ENCODE measurements at places on chromosomes 2 and 18.

DNA sequence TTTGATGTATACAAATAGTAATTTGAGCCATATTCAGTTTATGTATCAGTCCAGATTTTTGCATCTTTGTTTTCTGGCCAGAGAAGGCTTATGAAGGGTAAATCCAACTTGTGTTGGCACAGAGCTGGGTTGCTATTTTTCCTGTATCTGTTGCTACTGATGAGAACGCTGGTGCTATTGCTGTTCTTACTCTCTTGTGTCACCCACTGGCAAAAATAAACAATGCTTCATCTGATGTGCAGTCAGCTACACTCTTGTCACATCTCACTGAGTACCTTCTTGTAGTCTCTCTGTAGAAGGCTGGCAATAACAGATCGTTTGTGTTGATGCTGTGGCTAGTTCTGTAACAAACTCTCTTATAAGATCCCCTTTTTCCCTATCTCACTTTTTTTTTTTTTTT is 323.4 kb downstream of the CDH19 start:
- no peak for DNase-seq

GRCh38 chr2:64939332-64939917 is 49.8 kb upstream of the SLC1A4 start:
- DNase-seq: no peak

DNA sequence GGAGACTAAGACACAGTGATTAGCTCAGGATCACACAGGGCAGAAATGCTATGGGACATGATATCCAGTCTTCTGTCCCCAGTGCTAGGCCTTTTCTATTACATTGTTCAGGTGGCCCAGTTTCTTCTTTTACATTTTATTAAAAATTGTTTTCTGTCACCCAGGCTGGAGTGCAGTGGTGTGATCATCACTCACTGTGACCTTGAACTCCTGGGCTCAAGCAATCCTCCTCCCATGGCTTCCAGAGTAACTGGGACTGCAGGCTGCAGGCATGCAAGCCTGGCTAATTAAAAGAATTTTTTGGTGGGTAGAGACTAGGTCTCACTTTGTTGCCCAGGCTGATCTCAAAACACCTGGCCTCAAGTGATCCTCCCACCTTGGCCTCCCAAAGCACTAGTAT is 15.4 kb downstream of the PDK1 start:
- DNase-seq: no peak

DNA sequence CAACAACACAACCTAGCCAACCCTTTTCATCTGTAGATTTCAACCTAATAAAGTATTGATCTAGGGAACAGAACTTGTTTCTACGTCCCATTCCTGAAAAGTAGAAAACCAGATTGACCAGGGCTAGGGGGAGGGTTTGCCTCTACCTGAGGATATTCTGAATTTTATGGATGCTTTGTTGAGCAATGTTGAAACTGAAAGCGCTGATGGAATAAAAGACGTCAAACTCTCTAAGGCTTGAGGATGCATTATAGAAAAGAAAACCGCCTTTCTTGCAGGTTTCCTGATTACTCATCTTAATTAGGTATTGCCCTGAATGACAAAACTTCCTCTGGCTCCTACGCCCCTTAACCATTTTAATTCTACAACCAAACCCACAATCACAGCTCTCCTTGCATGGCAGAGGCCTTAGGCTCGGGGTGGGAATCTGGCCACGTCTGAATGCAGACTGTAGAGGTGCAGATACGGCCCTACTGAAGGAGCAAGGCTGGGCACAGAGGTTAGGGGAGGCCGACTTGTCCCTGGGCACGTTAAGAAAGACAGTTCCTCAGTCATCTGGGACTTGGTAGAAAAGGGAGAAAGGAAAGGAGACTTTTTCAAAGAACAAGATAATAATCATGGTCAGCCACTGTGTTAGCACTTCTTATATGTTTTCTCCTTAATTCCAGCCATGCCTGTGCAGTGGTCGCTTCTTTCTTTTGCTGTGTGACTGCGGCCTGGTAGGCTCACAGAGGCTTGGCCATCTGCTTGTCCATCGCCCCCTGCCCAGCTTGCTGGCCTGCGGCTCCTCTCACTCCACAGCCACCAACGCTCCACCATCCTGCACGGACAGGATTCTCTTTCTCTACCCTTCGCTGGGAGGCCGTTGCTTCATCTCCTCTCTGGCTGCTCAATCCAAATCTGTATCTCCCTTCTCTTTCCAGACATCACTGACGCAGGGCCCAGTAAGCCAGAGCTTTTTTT is 209.5 kb downstream of the VAPA start:
- no peak for DNase-seq

DNA sequence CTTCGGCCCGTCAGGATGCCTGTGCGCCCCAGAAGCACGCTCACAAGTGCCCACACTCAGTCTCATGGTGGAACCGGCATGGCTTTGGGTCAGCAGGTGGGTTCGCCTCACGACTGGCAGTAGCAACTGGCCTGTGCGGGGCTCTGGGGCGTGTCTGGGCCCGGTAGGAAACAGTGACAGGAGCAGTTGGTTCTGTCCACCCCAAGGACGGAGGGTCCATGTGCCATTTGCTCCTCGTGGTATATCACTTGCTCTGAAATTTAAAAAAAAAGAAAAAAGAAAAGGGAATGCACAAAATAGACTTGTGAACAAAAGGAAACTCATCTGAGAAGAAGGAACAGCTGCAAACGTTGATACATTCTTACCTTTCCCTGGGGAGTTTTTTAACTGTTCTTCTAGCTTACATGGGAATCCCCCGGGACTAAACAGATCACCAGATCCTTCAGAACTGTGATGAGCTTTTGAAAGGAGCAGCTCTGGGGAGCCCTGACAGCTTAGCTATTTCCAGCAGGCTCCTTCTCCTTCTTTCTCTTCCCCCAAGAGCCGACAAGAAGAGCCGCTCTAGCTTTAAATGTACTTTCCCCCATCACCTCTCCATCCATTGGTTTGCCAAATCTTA is 42.8 kb downstream of the TRAPPC12 start:
- no peak for DNase-seq

GRCh38 chr18:52288403-52289004 is 51.5 kb upstream of the DCC start:
- no peak for DNase-seq

GRCh38 chr2:223451-223850 is 40.4 kb downstream of the SH3YL1 start:
- DNase-seq: no peak

DNA sequence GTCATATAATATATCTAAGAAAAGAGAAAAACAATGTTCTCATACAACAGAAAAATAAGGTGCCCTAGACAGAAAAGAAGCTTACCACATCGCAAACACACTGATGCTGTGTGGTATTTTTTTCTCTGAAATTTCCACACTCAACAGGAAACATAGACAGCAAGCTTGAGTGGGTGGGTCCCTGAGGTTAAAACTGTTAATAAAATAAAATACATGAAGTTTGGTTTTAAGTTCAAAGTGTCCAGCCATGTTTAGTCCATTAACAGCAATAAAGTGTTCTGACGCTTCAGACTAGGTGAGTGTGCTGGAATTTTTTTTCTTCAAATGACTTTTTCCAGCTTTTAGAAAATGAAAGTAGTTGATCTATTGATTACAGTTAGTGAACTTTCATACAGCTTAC is 83.3 kb upstream of the EPB41L5 start:
- DNase-seq: no peak

DNA sequence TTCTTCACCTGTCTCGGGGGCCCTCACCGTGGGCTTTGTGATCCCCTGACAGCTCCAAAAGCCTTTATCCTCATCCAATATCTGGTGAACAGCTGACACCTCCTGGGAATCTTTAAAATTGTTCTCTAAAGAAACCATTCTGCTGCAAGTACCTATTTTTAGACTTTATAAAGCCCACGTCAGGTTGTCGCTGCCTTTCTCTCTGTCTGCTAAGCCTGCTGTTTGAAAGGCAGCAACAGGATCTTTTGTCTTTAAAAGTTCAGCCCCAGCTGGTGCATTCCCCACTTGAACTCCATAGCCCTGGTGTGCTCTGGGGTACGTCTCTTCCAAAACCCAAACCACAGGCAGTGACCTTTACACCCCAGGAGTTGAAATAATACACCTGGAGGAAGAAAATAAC is 145.0 kb downstream of the NEDD4L start:
- no peak for DNase-seq

DNA sequence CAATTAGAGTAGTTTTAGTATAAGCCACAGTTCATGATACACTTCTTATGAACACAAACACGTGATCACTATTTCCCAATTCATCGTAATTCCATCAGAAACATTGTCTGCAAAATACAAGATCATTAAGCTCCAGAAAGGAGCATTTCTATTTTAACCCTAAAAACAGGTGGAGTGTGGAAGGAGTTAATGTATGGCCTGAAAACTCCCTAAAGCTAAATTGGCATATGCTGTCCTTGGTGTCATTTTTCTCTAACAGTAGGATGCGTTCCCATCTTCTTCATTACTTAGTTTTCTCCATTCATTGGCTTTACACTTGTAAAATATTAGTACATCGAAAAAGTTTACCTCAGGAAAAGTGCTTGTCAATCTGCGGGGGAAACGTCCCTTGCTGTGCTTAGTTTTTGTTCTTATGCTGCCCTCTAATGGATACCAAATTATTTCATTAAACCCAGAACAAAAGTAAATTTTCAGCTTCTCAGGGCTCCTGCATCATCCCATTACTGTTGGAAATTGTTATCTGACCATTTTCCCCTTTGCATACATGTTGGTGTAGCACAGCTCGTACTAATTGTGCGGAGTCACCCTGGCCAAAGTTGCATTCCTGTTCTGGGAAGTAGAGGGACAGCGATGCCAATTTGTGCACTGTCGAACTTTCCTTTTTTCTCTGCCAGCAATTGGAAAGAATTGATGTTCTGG is 153.4 kb downstream of the GPD2 start:
- DNase-seq: peak; percentile 32

- DNase-seq: no peak
Measured at GRCh38 chr2:180015951-180016709, 9.0 kb upstream of the CWC22 start.

GRCh38 chr2:193333539-193333938 is 1138.8 kb upstream of the TMEFF2 start:
- no peak for DNase-seq

DNA sequence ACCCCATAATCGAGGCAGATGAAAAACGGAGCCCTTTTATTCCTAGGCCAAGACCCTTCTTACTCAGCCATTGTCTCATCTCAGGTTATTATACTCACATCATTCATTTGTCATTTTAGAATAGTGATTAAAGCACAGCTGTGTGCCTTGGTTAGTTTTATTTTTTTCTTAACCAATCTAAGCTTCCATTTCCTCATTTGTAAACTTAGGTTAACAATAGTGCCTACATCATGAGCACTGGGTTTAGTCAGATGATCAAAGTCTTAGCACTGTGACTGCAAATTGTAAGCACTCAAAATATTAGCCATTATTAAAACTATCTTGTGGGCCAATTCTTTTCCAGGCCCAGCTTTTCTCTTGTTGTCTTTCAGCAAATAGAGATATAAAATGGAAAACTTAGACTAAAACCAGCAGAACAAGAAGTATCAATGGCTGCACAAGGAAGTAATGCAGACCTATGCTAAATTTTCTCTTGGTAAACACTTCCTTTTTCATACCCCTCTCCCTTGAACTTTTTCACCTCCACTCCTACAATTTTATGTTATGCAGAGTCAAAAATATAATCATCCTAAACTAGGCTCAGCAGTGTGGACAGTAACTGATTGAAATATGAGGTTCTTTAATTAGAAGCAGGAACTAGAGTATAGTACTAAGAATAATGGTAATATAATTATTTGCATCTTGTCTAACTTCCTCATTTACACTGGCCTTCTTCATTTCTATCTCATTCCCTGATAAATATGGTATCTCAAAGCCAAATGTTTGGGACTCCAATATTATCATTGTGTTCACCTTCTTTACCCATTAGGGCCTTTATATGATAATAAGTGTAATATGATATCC is 21.5 kb upstream of the GALNT3 start:
- no peak for DNase-seq

DNA sequence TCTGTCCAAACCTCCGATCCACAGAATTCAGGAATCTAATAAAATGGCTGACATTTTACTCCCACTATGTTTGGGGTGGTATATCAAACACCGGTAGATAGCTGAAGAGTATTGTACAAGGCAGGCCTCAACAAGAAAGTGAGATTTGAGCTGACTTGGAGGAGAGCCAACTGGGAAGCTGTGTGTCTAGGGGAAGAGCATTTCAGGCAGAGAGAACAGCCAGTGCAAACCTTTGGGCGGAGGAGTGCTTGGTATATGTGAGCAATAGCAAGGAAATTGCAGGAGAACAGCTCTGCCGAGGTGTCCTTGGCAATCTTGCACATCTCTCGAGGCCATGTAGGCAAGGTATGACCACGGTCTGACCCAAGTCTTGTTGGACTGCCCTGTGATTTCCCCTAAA is 1.8 kb upstream of the MERTK start:
- DNase-seq: no peak

DNA sequence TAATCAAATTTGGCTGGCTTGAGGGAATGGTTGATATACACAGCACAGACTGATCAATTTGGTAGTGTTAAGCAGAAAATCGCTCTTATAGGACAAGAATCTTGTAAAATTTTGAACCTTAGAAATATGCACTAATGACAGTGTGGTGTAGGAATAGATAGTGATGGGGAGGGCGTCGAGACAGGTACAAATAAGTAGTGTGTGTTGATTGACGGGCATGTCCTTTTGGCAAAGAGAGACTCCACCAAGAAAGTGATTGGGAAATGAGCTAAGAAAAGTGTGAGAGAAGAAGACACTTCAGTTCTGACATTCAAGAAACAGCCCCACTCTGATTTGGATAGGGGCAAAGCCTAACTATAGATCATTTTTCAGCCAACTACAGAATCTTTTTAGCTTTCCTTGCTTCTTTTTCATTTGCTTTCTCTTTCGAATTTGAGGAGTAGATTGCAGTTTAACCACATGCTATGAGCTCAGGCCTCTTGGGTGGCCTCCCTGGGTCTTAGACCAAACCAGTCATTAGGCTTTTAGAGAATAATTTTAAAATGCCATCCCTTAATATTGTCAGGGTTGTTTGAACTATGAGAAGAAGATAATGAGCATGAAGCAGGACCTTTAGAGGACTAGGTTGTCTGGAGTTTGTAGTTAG is 127.1 kb downstream of the CERS6 start:
- no peak for DNase-seq

DNA sequence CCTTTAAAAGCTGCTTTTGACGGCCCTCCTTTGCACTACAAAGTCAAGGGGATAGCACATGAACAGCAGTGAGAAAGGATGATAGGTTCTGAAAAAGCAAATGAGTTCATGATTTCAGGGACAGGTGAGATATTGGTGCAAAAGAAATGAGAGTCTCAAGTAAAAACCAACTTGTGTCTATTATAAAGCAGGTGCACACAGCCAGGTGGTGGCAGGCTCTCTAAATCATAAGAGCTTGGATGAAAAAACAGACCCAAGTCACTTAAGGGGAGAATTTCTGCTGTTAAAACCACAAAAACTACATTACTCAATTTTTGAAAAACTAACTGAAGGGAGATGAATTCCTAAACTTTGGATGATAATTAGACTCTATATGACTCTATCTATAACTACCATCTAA is 201.5 kb downstream of the SP3 start:
- no peak for DNase-seq

DNA sequence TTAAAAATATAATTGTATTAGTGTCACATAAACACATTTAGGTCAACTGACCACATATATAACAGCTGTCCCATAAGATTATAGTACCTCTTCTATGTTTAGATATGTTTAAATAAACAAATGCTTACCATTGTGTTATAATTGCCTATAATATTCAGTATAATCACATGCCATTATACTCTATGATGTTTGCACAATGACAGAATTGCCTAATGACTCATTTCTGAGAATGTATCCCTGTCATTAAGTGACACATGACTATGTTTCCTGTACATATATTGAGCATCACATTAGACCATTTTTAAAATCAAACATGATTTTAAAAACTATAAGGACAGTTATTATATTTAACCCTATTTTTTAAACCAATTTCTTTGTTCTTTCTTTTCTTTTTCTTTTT is 89.8 kb downstream of the HS6ST1 start:
- DNase-seq: no peak

Data from femur (tissue), 1 donor.